ENCODE measurements at places on chromosomes 13 and 19. TPM values are rescaled to one million over a fixed set of nuclear protein-coding genes. Genes with fewer than 3 reads are reported as not detected.

Gene ADGRE2
- 0.17 TPM for total RNA-seq

Gene PRKCSH
- total RNA-seq: 83.6 TPM

Gene NDUFS7
- 91.7 TPM for total RNA-seq

Gene ZNF154
- not detected for total RNA-seq

Gene ZNF583
- total RNA-seq: 4.1 TPM

Gene GIPC3
- not detected for total RNA-seq

DNA sequence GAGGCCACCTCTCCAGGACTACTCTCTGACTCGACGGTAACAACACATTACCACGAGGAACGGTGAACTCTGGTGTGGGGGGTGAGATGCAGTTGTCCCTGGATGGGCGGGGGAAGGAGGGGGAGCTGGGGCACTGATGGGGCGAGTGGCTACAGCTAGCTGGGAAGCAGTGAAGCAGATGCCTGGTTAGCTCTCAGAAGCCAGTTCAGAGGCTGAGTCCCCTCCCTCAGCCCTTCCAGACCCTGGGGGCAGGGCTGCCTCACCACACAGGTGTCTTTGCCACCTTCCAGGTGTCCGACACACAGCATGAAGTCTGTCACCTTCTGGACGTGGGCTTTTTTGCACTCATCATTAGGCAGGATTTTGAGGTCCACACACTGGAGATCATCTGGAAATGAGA is 4.0 kb downstream of the KLK1 start:
- DNase-seq: no peak

- DNase-seq: no peak
These were observed 53.4 kb downstream of the KDM4B start for GRCh38 chr19:5022066-5022860.

DNA sequence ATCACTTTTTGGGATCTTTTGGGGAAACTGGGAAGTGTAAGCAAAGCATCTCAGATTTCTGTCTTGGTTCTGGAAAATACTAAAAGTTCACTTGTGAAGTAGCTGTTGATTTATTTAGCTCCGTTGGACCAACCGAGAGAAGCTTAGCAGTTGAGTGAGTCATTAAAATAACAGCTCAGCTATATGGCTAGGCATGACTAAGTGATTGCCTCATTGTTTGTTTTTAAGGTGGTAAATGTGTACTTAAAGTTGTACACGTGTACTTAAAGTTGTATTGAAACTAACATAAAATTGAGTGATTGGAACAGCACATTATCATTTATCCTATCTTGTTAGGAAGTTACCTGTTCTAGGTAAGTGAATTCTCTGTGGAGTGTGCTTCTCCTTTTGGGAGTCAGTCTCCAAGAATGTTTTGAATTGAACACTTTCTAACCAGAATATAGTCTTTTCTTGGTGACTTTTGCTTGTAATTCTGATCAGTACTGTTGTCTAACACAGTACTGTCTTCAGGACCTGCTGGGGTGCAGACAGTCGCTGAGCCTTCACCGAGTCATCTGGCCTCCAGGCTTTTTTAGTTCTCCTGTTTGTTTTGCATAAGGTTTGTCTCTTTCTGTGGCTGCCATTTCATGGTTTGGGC is 2.9 kb upstream of the DCUN1D2 start:
- DNase-seq: peak; percentile 79

DNA sequence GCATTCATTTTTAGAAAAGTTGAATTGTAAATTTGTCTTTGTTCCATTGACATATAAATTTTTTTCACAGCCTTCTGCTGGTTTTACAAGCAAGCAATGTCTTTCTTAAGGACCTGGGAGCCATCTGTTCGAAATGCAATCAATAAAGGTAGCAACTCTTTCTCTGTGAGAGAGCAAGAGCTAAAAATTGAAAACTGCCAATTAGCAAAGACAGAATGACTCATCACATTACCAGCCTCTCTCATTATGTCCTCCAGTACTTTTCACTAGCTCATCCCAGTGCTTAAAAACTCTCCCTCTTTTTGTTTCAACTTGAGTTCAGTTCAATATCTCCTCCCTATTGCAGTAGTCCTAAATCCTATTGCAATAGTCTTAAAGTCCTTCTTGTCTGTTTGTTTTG is 760.7 kb upstream of the SLITRK6 start:
- DNase-seq: no peak

DNA sequence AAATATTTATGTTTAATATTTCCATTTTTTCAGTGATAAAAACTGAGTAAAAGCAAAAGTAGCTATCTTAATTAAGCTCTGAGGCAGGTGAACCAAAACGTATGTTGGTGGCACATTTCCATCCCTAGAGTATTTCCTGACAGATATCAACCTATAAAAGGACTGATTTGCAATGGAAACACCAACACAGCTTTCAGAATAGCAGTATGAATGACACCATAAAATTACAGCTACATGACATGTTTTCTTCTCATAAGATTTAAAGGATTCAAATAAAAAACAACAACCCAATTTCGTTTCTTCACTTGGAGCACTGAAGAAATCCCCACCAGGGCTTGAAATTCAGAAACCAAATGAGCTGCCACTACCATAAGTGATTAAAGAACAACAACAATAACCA is 194.4 kb downstream of the RFC3 start:
- no peak for DNase-seq

- DNase-seq: no peak
These were observed 546.2 kb downstream of the SLITRK5 start for GRCh38 chr13:88217372-88217771.

DNA sequence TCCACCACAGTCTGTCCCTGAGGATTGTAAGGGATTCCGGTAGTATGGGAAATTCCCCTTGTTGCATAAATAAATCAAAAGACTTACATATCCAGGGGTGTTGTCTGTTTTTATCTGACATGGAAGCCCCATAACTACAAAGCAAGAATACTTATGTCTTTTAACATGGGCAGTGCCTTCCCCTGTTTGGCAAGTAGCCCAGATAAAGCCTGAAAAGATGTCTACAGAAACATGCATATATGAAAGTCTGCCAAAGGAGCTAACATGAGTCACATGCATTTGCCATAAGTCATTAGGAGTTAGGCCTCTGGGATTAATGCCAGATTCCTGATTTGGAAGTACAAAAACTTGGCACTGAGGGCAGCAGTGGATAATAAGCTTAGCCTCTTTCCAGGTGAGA is 62.1 kb downstream of the ZNF737 start:
- DNase-seq: no peak

DNA sequence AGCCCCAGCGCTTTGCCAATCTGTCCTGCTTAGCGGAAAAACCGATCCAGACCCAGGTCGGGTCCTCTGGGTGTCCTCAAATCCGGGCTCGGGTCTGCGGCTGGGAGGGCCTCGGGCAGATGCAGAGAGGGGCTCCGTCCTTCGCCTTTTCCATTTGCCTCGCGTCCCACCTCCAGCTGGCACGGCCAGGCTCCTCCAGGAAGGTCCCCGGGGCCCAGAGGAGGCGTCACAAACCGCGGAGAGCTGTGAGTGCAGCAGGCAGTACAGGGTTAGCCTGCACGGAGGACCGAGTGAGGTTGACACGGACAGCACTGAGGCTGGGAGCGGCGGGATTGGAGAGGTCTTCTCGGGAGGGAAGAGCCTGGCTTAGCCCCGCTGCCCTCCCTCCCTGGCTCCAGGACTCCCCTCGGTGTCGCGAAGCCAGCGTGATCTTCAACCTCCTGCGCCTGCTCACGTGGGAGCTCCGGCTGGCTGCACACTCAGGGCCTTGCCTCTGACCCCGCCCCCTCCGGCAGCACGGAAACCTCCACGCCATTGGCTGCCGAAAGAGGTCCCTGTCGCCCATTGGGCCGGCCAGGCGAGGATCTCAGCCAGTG is 2.8 kb upstream of the IFNL2 start:
- DNase-seq: peak; percentile 24

GRCh38 chr19:10086591-10087192 is 575 bp downstream of the SHFL start:
- DNase-seq: no peak

GRCh38 chr19:58150328-58150921 is at the start of gene ZNF329:
TSS of gene ZNF329 (minus strand) at chr19:58150789. CDS start at chr19:58129503, 21,286 bp downstream.
- DNase-seq: no peak

Measured in Daoy (cell line).